Spinal cord (tissue), 10 donors: ENCODE measurements at places on chromosomes 1 and 21. TPM values are rescaled to one million over a fixed set of nuclear protein-coding genes. Genes with fewer than 3 reads are reported as not detected.

The TTLL7 gene
- 36.1 TPM for polyA plus RNA-seq

The LGR6 gene
- polyA plus RNA-seq, result 5.5 TPM

The F3 gene
- 104 TPM for polyA plus RNA-seq

The MAP3K21 gene
- polyA plus RNA-seq, result 5.0 TPM

The FAM110D gene
- polyA plus RNA-seq, result 1.3 TPM

The LCE2B gene
- polyA plus RNA-seq, result not detected

The ZFP69 gene
- polyA plus RNA-seq, result 13.9 TPM

The TRMT13 gene
- 19.1 TPM for polyA plus RNA-seq

The MFSD2A gene
- polyA plus RNA-seq, result 34.8 TPM

The FCAMR gene
- 0.12 TPM for polyA plus RNA-seq
